ENCODE measurements at places on chromosomes 5 and 9.

DNA sequence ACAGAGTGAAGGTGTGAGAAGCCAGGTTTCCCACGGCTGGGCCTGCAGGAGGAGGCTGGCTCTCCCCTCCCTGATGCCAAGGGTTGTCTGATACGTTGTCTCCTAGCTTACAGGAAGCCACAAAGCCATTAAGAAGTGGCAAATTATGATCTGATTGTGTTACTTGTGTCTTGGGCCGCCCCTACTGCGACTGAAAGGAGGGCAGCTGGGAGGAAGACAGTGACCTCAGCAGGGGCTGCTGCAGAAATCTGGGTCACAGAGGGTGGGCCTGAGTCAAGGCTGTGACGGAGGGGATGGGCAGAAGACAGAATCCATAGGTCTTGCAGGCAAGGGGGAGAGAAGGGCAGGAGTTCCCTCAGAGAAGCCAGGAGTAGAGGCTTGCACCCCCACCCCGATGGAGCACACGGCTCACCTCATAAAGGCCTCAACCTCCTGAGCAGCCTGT is 145.0 kb downstream of the FSTL4 start:
- no peak for DNase-seq

- peak; percentile 5 for DNase-seq
Measured at GRCh38 chr9:110156902-110157301, 51.1 kb downstream of the C9orf152 start.

DNA sequence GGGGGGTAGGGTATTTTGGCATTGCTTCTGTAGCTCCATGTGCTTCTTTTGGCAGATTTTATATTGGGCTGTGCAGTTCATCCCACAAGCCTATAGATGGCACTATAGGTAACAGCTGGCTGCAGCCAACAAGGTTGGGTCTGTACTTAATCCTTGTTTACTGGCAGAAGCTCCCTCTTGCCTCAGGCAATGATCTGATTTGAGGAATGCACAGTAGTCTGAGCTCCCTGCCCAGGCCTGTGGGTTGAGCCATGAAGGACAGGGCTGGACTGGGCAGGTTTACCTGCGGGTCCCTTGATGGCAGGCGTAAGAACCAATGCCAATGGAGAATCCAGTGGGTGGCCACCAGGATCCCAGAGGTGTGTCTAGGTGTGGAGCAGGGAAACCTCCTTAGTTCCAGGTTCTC is 11.7 kb upstream of the OR1J2 start:
- no peak for DNase-seq

DNA sequence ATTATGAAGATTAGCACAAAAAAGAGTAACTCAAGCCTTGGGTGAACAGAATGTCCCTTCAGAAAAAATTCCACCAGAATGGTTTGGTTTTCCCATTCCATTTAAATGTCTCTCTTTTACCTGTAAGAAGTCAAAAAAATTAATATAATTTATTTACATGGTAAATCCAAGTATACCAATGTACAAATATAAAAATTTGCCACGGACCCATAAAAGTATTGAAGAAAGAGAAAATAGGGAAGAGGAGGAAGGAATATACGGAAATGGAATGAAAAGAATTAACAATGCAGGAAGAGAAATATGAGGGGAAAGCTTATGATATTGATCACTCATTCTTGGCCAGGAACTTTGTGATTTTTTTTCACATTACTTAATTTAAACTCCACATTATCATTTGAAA is at the start of gene OR13C9:
Gene OR13C9 (minus strand): TSS at position 101 of the 400 bp plus-strand sequence. CDS start 0 bp downstream, at position 101.
- no peak for DNase-seq

DNA sequence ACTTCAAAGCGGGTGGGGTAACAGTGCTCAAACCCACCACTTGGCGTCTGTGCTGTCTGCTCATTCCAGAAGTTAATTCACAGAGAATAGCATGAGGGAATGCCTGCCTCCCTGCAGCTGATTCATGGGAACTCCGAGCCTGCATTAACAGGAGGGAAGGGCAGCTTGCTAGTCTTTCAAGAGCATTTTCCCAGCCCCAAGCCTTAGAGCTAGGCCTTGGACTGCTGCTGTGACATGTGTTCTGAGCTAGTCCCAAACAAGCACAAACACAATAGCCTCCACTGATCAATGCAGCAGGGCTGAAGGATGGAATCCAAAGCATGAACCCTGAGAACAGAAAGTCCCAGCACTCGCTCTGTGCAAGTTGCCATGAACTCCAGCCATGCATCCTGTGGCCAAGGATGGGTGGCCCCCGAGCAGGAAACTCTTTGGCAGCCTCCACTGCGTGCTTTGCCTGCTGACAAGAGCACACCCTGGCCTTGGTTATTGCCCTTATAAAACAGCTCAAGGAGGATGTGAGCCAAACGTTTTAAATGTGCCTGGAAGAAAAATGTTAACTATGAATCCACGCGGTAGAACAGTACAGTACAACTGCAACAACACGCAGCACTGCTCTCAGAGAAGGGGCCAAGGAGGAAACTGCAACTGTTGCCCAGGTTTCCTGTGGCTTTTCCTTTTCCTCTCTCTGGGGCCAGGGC is 653.1 kb upstream of the KLF4 start:
- DNase-seq: no peak

GRCh38 chr5:131615957-131616356 is 19.1 kb downstream of the RAPGEF6 start:
- no peak for DNase-seq

GRCh38 chr5:157351802-157352092 is 85.8 kb downstream of the CYFIP2 start:
- DNase-seq: no peak

DNA sequence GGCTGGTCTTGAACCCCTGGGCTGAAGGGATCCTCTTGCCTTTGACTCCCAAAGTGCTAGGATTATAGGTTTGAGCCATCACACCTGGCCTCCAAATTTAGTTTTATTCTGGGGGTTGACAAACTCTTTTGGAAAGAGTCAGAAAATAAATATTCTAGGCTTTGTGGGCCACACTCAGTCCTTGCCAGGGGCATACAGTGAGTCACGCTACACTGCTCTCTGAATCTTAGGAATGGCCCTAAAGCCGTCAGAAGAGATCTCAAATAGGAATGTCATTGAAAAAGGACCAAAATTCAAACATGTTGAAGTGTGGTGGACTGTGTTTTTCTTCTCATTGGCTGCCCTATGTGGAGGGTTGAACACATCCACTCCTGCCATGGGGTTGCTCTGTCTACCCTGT is 127.7 kb upstream of the BASP1 start:
- no peak for DNase-seq

DNA sequence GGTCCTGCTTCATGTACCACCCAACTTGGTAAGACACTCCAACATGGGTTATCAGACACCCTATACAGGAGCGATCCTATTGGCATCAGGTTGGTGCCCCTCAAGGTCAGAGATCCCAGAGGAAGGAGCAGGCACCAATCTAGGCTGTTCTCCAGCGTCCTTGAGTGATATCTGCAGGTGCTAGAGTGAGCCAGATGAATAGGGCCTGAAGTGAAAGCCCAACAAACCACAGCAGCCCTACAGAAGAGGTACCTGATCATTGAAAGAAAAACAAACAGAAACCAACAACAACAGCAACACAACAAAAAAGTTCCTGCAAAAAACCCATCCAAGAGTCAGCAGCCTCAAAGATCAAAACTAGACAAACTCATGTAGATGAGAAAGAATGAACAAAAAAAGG is 584.8 kb downstream of the HINT1 start:
- DNase-seq: no peak

GRCh38 chr5:147670815-147671214 is 111.7 kb downstream of the JAKMIP2 start:
- no peak for DNase-seq

DNA sequence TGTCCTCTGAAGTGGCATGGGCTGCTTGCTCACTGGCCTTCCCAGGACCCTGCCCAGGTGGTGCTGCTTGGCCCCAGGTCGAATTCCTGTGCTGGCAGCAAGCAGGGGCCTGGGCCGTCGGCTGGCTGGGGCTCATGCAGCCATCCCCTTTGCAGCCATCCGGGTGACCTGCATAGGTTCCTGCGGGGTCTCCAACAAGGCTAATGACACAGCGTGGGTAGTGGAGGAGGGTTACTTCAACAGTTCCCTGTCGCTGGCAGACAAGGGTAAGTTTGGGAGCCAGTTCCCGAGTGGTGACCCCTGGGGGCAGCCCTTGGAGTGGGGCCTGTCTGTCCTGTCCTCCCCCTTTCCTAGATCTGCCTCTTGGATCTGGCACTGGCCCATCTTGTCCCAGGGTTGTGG is 6.1 kb upstream of the EHMT1 start:
- DNase-seq: no peak

- DNase-seq: no peak
Measured at GRCh38 chr9:3028535-3028934, 184.6 kb upstream of the PUM3 start.

DNA sequence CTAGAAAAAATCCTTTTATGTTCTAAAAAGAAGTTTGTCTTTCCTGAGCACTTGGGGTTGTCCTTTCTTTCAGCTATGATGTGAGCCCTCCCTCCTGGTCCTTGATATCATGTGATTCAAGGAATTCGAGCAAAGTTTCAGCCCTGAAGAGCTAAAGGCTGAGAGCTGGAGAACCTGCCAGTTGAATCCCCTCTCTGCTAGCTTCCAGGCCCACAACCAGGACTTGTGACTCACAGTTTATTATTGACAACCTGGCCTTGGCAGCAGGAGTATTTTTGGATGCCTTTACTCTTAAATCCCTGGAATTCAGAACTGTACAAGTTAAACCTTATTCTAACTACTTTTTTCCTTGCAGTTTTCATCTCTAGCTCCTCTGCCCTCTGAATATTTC is 182.8 kb downstream of the SPOCK1 start:
- DNase-seq: no peak

GRCh38 chr9:127330501-127330900 is 65.9 kb downstream of the GARNL3 start:
- DNase-seq: no peak

- DNase-seq: no peak
Measured at GRCh38 chr5:143086908-143087637, 316.4 kb downstream of the NR3C1 start.

DNA sequence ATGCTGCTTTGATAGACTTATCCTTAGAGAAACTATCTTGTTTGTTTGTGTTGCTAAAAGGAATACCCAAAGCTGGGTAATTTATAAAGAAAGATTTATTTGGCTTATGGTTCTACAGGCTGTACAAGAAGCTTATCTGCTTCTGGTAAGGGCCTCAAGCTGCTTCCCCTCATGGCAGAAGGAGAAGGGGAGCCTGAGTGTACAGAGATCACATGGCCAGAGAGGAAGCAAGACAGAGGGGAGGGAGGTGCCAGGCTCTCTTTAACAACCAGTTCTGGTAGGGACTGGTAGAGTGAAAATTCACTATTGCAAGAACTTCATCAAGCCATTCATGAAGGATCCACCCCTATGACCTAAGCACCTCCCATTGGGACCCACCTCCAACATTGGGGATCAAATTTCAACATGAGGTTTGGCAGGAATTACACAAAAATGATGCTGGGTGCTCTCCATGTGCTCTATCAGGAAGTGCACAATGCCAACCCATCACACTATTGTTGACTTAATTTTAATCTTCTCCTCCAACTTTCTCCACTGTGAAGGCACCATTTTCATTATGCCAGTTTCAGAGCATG is 115.1 kb upstream of the SHB start:
- no peak for DNase-seq

DNA sequence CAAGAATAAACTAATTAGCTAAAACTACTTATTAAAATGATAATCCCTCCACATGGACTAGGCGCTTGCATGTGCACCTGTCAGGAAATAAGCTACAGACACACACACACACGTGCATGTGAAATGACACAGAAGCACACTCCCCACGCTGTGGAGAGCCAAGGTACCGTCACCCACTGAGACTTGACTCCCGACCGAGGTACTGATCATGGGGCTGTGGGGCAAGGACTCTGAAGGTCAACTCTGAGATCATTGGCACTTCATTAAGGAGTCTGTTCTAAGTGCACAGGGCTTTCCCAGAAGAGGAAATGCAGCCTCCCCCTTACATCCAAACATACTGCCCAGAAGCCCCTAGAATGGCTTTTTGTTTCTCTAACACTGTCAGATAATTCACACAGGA is 264.4 kb upstream of the WWC1 start:
- no peak for DNase-seq

DNA sequence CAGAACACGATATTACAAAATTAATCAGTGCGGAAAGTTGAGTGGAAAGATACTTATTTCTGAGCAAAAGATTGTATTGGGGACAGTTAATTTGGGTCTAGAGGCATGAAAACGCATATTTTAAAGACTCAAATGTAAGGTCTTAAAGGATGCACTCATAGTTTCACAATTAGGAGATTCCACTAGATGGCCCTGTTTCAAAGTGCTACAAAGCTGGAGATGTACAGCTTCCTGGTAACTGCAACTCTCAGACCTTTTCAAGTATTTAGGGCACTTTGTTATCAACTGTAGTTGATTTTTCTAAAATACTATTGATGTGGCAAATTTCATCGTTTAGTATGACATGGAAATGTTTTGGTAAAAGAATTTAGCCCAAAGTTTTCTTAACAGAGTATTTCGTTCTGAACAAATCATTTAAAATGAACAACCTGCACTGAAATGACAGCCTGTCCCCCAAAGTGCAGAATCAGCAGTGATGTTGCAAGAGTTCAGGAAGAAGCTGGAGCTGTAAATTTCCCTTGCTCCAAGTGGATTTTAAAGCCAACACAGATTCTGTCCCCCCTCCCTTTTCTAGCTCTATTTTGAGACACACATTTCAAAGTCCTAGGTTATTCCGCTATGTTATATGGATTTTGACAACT is 16.2 kb upstream of the NDUFB6 start:
- DNase-seq: no peak

- peak; percentile 36 for DNase-seq
Measured at GRCh38 chr5:109690975-109691574, 1.3 kb downstream of the MAN2A1 start.

DNA sequence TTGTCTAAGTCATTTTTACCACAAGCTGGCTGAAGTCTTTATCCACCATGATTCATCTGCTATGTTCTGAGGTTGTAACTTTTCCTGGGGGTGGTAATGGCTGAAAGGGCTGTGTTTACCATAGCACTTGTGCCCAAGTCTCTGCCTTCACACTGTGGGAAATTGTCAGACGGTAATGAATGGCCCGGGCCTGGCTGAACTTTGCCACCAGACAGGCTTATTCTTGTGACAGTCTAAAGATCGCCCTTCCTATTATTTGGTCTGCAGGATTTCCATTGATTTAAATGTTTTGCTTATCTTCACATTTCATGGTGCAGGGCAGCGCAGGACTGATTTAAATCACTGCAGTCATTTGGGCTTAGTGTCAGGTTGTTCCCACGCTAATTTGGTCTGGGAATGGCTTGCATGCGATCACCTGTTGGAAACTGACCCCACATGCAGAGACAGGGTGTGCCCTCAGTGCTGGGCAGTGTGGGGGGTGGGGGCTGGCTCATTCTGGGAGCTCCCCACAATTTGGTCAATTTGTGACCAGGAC is 109.3 kb upstream of the ICE1 start:
- no peak for DNase-seq

GRCh38 chr9:109317979-109318741 is 2.7 kb downstream of the EPB41L4B start:
- no peak for DNase-seq

DNA sequence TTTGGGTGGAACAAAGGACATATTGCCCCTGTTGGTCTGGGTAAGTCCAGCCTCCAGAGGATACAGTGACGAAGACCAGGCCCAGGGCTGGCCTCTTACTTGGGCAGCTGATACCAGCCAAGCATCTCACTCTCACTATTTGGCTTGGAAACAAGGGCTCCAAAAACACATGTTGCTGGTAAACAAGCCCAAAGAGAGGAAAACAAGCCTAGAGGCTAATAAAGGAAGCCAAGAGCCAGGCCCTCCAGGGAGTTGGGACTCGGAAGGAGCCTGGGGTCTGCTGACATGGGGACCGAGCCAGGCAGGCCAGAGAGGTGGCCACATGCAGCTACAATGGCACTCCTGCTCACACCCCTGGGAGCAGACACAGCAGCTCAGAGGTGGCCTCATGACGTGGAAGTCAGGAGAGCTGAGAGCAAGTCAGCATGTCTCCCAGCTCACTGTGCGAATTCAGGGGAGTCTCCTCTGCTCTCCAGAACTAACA is 5.7 kb downstream of the SPARC start:
- no peak for DNase-seq

Measured in stimulated activated CD8-positive, alpha-beta memory T cell treated with anti-CD3 and anti-CD28 coated beads, Interleukin-7, amount 100 ng/mL, for 4 hours (primary cell).